ENCODE measurements at places on chromosomes 5 and 9.
A peak's percentile ranks its signal among the peaks of the same experiment; 100 is the strongest.

- DNase-seq: no peak
These were observed 518 bp downstream of the ZDHHC12 start for GRCh38 chr9:128723352-128723865.

DNA sequence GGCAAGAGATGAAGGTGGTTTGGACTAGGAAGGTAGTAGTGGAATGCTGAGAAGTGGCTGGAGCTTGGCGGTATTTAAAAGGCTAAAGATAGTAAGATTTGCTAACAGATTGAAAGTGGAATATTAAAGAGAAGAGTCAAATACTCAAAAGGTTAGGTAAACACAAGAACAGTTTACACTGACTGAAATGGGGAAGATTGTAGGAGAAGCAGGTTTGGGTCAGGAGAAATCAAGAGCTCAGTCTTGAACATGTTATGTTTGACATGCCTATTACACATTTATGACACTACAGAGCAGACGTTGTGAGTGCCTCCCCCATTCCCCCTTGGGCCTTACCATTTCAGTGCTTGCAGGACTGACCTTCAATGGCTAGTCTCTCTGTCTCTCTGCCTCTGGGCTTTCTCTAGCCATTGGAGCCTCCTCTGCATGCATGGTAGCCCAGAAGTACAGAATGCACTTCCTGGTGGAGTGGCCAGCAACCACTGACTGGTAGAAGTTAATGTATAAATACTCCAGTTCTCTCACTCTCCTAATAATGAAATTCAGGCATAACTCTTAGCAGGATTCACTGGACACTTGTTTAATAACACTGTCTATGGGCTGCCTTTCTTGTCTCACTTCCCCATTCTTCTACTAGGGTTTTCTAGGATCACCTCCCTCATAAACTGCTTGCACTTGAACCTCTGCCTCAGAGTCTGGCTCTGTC is 56.8 kb downstream of the HMGCS1 start:
- no peak for DNase-seq

DNA sequence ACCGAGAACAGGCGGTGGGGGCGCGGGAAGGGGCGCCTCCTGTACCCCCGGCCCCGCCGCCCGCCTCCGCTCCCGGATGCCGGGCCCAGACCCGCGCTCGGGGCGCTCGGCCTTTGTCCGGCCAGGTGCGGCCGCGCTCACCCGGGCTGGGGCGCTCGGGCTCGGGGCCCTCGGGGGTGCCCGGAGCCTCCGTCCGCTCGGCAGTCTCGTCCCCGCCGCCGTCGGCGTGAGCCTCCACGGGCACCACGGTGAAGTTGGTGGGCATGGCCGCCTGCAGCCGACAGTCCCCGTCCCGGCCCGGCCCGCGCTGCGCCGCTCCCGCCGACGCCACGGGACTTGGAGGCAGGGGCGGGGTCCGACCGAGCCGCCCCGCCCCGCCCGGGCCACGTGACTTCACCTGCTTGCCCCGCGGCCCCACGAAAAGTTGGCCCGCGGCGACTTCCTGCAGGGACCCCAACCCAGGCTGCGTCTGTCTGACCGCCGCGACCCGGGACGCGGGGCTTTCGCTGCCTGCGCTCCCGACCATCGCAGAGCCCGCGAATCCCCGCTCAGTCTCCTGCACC is at the start of gene SLC12A7:
Gene SLC12A7 (minus strand): TSS at position 337 of the 563 bp plus-strand sequence. CDS start 72 bp downstream, at position 265.
- peak; percentile 50 for DNase-seq

- no peak for DNase-seq
These were observed 309.2 kb downstream of the SH3GL2 start for GRCh38 chr9:17888066-17888465.

DNA sequence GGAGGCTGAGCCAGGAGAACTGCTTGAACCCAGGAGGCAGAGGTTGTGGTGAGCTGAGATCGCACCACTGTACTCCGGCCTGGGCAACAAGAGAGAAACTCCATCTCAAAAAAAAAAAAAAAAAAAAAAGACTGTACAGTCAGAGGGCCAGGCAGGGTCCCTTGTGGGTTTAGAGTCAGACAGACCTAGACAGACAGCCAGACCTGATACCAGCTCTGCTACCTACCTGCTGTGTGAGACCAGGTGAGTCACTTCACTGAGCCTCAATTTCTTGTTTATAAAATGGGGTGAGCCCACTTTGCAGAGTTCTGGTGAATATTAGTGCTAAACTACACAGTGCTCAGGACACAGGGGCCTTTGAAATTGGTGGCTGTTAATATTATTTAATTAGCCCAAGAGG is 19.7 kb downstream of the TRIM14 start:
- DNase-seq: peak; percentile 39

GRCh38 chr5:6321078-6321477 is 57.3 kb downstream of the MED10 start:
- no peak for DNase-seq

DNA sequence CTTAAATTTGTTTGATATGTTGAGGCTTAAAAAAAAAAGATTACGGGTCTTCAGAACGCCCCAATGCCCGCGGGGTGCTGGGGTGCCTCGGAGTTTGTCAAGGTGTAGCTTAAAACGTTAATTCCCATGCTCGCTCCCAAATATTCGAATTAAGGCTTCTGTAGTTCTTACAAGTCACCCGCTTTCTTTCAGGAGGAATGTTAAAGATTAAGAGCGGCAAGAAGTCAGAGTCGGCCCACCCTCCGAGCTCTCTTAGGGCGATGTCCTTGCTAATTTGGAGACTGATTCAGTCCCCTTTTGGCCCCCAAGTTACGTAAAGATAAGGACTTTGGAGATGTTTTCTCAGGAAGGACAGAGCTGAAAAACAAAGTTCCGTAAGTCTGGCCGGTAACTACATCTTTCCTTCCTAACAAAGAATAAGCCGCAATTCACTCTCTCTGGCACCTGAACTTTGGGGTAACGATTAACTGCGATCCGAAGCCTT is 746 bp upstream of the NPM1 start:
- no peak for DNase-seq

DNA sequence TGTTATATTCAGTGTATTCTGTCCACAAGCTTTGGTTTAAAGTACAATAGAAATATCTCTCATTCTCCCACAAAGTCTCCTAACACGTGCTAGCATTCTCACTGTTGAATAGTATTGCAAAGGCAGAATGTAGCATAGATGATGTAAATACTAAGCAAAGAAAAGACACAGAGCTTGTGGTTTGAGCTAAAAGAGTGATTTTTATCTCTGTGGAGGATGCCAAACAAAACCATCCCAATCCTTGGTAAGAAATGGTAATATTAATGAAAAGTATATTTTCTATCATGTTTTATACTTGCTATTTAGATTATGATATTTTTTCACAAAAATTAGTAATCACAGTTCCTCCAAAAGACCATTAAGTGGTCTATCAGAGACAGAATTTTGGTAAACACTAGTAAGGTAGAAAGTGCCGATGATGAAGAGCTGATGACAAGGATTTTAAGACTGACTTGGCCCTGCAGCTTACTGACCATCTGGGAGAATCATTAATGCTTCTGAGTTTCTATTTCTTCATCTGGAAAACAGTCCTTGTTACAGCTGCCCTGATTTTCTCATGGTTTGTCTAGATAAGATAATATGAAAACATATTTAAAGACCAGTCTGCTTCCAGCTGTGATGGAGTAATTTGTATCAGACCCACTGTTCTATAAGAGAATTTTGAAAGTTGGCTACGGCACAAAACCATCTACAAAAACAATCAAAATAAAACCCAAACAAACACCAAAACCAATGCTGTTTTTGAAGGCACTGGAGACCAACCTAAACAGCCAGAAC is 510.2 kb downstream of the SPATA31D1 start:
- no peak for DNase-seq

- no peak for DNase-seq
These were observed 96.5 kb upstream of the PITX1 start for GRCh38 chr5:135130261-135131215.

DNA sequence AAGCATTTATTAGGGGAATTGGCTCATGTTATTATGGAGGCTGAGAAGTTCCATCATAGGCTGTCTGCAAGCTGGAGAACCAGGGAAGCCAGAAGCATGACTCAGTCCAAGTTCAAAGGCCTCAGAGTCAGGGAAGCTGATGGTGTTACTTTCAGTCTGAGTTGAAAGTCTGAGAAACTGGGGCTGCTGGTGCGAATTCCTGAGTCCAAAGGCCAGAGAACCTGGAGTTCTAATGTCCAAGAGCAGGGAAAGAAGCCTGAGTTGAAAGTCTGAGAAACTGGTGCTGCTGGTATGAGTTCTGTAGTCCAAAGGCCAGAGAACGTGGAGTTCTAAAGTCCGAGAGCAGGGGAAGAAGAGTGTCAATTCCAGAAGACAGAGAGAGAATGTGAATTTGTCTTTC is 641.1 kb downstream of the ISL1 start:
- no peak for DNase-seq

GRCh38 chr9:112439825-112440224 is 46.8 kb upstream of the KIAA1958 start:
- DNase-seq: no peak

DNA sequence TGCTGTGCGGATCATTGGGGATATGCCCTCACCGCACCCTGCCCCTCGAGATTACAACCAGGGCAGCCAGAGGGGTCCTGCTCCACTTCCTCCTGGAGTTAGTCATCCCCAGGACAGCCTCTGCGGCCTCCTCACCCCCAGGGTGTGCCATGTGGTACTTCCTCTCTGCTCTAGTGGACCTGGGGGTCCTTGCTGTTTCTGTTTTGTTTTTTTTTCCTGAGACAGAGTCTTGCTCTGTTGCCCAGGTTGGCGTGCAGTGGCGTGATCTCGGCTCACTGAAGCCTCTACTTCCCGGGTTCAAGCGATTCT is 5.2 kb upstream of the FCN1 start:
- DNase-seq: no peak

DNA sequence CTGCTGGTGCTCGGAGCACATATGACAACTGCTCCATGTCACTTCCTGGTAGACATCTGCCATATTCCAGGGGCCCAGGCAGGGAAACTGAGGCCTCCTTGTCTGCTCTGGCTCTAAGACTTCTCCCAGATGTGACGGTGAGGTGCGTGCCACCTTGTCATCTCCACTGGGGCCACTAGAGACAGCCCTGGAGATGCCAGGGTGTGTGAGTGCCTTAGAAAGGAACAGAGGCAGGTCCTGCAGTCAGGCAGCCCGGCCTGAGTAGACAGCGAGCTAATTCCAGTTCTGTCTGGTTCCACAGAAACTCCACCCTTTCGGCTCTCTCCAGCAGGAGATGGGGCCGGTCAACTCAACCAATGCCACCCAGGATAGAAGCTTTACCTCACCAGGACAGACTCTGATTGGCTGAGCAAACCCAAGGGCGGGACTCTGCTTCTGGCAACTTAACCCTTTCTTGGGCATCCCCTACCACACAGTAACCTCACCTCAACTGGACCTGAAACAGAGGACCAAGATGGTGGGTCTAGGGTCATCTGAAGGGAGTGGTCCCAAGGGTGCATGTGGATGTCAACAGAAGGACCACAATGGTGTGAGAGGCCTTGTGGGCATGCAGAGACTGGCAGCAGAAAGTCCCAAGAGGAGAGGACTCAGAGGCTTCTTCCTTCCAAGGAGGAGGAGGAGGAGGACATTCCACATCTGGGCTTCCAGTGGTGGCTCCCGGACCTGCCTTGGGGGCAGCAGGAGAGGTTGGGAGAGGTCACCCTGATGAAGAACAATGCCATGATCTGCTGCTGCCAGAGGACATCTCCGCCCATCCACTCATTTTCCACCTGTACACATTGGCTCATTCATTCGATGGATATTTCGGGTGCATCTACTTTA is 77.7 kb downstream of the RGS3 start:
- no peak for DNase-seq

GRCh38 chr5:10525124-10525495 is 38.8 kb upstream of the ANKRD33B start:
- no peak for DNase-seq

DNA sequence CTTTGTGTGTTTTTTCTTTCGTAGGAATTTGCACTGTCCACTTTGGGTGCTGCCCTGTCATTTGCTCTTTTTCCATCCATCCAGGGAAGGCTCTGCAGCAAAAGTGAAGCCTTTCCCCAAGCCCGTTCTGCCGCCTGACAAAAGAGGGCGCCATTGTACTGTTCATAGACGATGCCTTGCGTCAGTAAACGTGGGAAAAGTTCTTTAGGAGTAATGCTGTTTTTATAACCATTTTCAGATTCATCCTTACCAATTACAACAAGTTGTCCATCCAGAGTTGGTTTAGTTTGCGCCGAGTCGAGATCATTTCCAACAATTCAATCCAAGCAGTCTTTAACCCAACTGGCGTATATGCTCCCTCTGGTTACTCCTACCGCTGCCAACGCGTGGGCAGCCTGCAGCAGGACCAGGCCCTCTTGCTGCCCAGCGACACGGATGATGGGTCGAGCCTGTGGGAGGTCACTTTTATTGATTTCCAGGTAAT is 34.3 kb upstream of the RPS23 start:
- peak; percentile 24 for DNase-seq

GRCh38 chr5:173969167-173970049 is 19.6 kb upstream of the C5orf47 start:
- DNase-seq: no peak

- DNase-seq: peak; percentile 2
These were observed 142.5 kb upstream of the RETREG1 start for GRCh38 chr5:16759147-16759773.

DNA sequence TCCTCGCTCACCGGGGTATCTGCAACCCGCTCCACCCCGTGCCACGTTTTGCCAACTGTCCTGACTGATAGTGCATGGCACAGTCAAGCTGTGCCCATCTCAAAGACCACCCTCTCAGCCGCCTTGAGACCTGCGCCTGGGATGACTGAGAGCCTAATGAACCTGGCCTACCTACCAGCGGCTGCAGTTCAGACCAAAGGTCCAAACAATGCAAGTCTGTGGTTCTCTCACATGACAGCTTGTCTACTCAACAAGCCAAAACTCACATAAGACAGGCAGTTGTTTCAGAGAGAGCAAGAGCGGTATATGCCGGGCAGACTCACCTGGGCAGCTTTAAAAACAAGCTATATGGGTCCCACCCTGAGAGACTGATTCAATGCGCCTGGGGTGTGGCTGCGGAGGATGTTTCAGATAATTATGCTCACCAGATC is 70.5 kb downstream of the EPB41L4B start:
- DNase-seq: no peak

- DNase-seq: no peak
These were observed 34.1 kb downstream of the CRHBP start for GRCh38 chr5:76986825-76987526.

- no peak for DNase-seq
These were observed 46.0 kb downstream of the ENTREP1 start for GRCh38 chr9:69371001-69371400.

DNA sequence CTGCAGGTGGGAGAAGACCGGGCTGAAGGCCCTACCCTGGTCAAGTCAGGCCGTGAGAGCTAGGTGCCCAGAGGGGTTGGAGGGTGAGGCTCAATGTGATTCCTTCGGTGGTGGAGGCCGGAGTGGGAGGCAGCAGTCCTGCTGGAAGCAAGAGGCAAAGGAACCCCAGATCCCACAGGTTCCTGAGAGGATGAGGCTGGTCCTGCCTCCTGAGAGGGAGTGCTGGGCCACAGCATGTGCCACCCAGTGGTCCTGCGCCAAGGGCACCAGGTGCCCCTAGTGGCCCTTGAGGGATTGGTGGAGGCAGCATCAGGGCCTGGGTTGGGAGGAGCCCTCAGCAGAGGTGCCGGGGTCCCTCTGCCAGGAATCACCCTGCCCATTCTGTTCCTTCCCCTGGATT is 59.1 kb downstream of the BARX1 start:
- DNase-seq: no peak
